Natural killer cell (primary cell): ENCODE measurements at places on chromosomes 12 and 14. TPM values are rescaled to one million over a fixed set of nuclear protein-coding genes. Genes with fewer than 3 reads are reported as not detected.

- H3K27me3 ChIP-seq: peaks cover 2% of the 10 kb centered on the region
- H3K36me3 ChIP-seq: no peaks in the 10 kb centered on the region
- H3K27ac ChIP-seq: no peak overlapping the region
These were observed 57.9 kb upstream of the FICD start for GRCh38 chr12:108457006-108457733.

- no peaks in the 10 kb centered on the region for H3K36me3 ChIP-seq
- no peak for DNase-seq
- no peak overlapping the region for H3K27ac ChIP-seq
- no peaks in the 10 kb centered on the region for H3K4me1 ChIP-seq
These were observed 7.7 kb downstream of the FAM222A start for GRCh38 chr12:109721276-109721675.

- no peak overlapping the region for H3K27ac ChIP-seq
- no peaks in the 10 kb centered on the region for H3K27me3 ChIP-seq
- H3K4me1 ChIP-seq: peaks cover 41% of the 10 kb centered on the region
- no peak overlapping the region for H3K4me3 ChIP-seq
- DNase-seq: no peak
- peaks cover 2% of the 10 kb centered on the region for H3K36me3 ChIP-seq
These were observed 39.8 kb downstream of the ELK3 start for GRCh38 chr12:96233939-96234461.

Gene LRTM2
- total RNA-seq: not detected

Gene GLRX5
- total RNA-seq: 26.0 TPM
